ENCODE measurements at places on chromosomes 7 and 10.

- DNase-seq = no peak
Observed at GRCh38 chr10:11414314-11415038, 197.0 kb downstream of the USP6NL start.

GRCh38 chr10:130761788-130762301, 549.7 kb downstream of the TCERG1L start:
- DNase-seq = no peak

DNA sequence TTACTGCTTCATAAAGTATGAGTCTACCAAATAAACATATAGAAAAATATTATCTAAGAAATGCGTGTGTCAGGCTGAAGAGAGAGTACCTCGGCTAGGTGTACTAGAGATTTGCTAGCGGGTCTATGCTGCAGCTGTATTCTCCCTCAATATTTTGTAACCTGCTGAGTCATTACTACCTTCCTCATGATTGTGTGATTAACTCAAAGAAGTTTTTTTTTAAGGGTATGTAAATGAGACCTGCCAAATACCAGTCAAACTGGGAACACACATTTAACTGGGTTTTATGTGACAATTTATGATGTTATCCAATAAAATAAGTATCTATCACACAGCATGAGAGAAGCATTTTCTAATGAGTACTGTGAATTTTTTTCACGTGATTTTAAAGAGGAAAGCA, 180.4 kb downstream of the RNF133 start:
- no peak for DNase-seq

DNA sequence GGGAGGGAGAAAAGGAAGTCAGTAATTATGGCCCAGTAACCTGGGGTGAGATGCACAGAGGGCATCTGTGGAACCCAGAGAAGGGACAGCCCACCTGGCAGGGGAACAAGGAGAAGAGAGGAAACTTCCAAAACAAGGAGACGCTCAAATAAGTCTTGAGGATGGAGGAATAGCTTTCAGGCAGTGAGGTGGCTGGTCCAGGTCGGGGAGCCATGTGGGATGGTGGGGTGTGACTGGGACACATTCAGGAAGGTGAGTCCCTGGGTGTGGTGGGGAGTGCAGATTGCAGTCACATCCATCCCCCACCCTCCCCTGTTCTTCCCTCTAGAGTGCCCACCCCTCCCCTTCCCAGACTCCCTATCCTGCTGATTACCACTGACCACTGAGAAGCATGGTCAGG, 175.4 kb downstream of the GRID1 start:
- no peak for DNase-seq

GRCh38 chr7:40544871-40545303, 410.1 kb downstream of the SUGCT start:
- peak; percentile 84 for DNase-seq

- DNase-seq = peak; percentile 32
Observed at GRCh38 chr7:98831641-98832221, 38.1 kb downstream of the TMEM130 start.

GRCh38 chr10:23364378-23364777, 19.8 kb upstream of the C10orf67 start:
- no peak for DNase-seq

GRCh38 chr7:130794619-130794922, 60.6 kb upstream of the KLF14 start:
- DNase-seq = no peak

DNA sequence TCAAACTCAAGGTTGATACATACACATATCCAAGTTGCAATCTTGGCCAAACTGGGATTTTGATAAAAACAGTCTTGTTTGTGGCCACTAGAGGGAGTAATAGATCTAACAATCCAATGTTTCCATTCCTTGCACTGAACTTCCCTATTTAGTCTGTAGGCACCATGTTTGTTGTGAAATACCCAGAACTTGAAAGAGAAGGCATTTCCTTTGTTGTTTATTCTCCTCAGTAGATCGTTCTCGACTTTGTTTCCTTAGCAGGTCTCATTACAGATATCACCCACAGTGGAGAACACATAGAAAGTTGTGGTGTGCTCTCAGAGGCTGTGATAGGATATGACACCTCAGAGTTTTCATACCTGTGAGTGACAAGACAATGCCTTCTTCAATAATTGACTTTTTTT, 70.3 kb upstream of the MXI1 start:
- DNase-seq = peak; percentile 71

DNA sequence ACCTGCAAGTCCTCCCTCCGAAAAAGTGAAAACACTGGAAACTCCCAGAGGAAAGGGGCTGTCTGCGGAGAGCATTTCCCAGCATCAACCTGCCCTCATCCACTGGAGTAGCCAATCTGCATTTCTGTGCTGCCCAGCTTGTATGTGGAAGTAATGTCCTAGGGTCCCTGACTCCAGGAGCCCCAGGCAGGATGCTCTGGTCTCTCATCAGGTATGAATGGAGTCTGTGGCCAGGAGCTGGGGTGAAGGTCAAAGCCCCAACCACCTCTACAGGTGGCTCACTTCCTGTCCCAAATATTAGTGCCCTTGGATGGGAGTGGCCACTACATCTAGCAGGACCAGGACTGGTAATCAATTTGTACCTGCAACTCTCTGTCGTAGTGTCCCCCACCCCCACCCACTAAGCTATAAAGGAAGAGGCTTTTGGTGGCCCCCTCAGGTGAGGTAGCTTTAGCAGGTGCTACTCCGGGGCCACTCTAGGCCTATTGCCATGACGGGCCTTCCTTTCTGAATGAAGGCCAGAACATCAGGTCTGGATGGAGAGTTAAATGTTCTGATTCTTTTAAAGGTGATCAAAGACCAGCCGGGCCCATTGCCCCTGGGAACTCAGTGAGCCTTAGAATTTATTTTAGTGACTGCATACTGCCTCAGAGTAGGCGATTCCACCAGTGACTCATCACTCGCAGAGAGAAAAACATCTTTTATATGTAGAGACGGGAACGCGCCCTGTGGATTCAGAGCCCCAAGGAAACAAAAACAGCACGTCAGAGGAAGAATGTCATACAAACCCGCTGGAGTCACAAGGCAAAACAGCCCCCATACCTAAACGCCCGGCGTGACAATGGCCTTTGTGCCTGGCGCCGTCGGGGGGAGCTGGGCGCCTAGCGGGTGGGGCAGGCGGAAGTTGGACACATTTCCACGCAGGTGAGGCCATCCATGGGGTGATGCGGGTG, 13.0 kb downstream of the EN2 start:
- DNase-seq = peak; percentile 19

DNA sequence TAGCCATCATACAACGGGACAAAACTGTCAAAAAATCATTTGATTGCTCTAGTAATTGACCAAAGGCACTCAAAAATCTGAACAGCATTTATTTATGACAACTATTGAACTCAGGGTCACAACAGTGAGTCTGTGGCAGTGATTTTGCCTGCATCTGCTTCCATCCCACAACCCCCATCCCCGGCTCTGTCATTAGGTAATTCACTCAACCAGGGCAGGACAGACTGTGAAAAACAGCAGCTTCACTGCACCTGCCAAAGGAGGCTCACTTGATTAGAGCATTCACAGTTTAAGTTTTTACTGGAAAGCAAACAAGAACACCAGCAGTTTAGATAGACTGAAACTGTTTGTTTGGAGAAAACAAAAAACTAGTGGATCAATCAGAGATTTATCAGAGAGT, 22.2 kb downstream of the NRCAM start:
- DNase-seq = no peak

GRCh38 chr7:96786261-96786997, 76.8 kb upstream of the SEM1 start:
- no peak for DNase-seq

- no peak for DNase-seq
Observed at GRCh38 chr10:7297094-7297493, 113.7 kb downstream of the SFMBT2 start.

DNA sequence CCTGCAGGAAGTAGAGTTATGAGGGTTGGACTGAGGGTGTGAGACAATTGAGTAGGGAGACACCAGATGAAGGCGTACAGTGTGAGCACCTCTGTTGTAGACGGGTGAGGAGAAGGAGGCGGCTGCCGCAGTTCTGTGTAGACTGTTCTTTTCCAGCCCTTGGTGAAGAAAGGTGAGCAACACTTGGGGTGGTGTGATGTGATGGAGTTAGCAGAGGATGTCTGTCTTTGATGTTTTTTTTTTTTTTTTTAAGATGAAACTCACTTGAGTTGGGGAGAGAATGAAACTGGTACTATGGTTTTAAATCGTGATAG, 42.8 kb upstream of the RNF216 start:
- DNase-seq = no peak

- no peak for DNase-seq
Observed at GRCh38 chr7:455110-455928, 64.3 kb downstream of the PDGFA start.

DNA sequence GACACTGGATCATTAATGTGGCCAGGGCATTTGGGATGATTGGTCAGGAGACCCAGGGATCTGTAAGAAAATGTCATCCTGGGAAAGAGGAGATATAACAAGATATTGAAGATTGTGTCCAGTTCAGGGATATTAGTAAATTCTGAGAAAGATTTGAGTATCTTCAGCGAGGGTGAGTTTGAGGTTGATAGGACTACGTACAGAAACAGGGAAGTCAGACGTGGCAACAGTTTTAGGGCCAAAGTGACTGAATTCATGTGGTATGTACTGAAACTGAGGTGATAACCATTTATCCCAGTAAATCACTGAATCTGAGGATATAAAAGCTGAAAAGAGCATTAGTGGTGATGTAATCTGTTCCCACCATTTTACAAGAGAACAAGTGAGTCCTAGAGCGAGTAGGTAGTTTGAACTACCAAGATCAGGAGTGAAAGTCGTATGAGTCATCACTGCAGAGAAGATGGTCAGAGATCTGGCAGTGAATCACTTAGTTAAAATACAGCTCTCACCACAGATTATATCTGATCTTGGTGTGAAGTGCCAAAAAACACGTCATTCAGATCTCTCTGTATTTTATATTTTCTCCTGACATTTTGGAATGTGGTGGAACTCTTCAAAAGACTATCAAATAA, 220.5 kb downstream of the CDK14 start:
- DNase-seq = peak; percentile 98

DNA sequence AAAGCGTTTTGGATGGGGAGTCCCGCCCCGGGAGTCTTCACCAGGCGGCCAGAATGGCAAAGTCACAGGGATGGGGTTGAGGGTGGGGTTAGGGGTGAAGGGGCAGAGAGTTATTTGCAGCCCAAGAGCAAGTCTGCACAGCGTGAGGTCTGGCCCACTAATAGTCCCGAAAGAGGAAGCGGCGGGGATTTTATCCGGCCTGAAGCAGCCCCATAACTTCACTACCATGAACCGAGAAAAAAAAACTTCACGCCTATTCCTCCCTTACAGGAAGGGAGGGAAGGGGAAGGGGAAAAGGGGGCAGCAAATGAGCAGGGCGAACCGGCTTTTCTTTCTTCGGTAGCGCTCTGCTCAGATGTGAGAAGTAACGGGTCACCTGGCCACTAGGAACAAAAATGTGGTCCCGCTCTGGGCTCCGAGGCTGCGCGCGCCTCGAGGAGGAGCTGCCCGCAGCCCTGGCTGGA, 712 bp downstream of the ITPRIP start:
- peak; percentile 49 for DNase-seq

DNA sequence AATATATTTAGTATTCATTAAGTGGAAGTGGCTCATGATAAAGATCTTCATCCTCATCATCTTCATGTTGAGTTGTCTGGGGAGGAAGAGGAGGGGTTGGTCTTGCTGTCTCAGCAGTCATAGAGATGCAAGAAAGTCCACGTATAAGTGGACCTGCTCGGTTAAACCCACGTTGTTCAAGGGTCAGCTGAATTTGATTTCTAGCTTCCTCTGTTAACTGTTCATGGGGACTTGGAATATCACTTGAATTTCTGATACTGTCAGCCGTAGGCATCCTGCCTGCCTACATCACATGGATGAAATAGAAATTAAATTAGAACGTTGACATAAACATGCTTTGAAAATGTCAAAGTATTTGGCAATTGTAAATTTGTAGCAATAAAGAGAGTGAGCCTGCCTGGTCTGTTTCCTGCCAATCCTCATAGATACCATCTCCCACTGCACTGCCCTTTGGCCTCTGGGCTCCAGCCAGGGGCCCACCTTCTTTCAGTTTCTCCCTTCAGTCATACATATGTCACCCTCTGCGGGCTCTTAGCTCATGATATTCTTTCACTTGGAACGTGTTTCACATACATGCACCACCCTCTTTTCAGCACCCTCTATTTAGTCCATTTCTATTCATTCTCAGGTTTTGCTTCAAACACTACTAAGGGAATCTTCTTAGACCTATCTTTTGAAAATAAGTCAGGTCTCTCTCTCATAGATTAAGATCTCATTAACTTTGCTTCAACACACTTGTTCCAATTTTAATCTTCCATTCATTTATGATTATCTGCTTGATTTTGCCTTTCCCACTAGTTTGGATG, 376.3 kb downstream of the IPMK start:
- no peak for DNase-seq

- DNase-seq = no peak
Observed at GRCh38 chr7:105524840-105525239, 2.8 kb upstream of the PUS7 start.

GRCh38 chr10:29280488-29280840, 8.4 kb upstream of the LYZL1 start:
- no peak for DNase-seq

DNA sequence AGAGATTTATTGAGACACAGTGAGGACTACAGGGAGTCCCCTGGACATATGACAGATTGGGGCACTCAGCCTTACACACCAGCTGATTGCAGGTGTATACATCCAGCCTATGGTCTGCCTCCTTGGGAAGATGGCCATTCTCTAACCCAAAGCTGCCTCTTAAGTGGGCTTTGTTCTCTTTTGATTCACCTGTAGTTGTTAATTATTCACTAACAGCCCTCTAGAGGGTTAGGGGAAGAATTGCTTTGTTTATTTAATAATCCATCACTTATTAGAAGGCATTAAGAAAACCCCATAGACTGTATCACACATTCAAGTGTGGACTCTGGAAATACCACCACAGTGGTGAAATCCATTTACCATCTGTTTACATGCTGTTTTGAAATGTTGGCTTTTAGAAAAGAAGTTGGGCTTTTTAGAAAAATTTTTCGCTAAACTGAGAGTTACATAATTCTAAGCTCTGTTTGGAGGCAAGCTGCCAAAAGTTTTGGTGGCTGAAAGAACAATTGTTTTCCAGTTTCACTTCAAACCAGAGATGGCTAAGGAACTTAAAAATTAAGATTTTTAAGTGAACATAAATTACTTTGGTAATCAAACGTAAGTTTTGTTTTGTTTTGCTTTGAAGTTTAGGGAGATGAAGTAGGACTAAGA, 379.1 kb downstream of the ADRA2A start:
- no peak for DNase-seq

DNA sequence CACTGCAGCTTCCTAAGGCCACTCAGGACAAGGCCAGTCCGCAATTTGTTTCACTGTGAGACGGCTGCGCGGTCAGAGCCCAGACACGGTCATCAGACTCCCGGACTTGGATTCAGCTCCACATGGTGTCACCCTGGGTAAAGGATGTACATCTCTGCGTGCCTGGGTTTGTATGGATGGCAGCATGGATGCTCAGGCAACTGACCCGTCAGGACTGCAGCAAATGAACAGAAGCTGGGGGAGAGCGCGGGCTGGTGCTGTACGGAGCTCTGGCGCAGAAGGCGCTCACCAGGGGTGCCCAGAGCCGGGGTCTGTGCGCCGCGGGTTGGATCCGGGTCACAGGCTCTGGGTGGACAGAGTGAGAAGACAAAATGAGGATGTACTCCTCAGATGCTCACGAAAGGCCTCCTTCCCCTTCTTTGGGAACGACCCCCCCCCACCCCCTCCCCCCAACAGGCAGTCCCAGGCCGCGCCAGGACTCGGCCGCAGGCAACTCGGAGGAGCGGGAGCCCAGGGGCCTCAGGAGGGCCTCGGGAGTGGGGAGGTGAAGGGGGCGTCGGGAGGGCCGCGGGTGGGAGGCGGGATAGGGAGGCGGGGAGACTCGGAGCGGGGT, 92.4 kb downstream of the CXCL12 start:
- no peak for DNase-seq

- peak; percentile 25 for DNase-seq
Observed at GRCh38 chr7:46993396-46993795, 588.5 kb downstream of the TNS3 start.

All from EH (cell line).